Adrenal gland (tissue), 19 donors: ENCODE measurements at places on chromosomes 11 and 22. TPM values are rescaled to one million over a fixed set of nuclear protein-coding genes. Genes with fewer than 3 reads are reported as not detected.
A peak's percentile ranks its signal among the peaks of the same experiment; 100 is the strongest.

GRCh38 chr11:1335811-1336761, 26.7 kb upstream of the TOLLIP start:
- DNase-seq, result peak; percentile 83

DNA sequence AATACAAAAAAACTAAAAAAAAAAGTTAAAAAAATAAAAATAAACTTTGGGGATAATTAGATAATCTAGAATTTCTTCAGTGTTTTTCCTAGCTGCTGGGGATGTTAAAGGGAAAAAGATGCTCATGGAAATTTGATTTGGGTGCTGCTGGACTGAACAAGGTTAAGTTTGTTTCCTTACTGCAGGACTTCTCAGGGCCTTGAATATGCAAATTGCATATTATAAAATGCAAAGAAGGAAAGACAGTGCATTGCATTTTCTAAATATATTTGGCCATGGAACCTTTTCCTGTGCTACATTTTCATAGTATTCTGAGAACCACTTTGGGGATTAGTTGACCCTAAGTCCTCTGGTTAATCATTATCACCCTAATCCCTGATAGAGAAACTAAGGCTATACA, 79.6 kb downstream of the ABTB2 start:
- no peak for DNase-seq

DNA sequence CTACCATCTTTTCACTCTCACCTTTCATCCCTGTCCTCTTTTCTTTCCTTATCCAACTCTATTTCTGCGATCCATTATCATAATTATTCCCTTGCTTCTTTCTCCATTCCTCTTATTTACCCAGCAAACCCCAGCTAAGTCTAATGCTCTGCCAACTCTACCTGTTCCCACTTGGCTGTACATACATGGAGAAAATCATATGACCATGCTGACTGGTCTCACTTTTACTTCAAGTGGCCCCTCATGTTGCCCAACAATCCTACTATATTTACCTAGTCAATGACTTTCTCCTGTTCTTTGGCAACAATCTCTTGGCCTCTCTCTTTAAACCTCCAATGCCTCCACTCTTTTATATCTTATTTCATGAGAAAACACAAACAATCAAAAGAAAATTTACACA, 94.1 kb downstream of the USP35 start:
- no peak for DNase-seq

- DNase-seq, result peak; percentile 44
These were observed 19.0 kb downstream of the CD5 start for GRCh38 chr11:61121192-61121831.

DNA sequence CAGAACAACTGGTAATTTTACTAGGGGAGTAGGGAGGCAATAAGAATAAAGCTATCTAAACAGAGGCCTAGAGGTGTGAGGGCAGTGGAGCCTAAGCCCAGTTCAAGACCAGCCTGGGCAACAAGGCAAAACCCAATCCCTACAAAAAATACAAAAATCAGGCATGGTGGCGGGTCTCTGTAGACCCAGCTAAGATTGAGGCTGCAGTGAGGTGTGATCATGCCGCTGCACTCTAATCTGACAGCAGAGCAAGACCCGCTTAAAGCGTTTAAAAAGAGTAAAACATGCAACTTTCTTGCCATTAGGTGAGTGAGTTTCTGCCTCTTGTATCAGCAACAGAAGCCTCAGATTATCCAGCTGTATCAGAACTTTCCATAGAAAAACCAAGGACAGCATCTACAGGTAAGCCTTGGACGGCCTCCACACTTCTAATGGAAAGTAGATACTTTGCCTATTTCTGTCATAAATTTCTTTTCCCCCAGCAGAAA, 12.1 kb downstream of the TAF1D start:
- DNase-seq, result no peak

DNA sequence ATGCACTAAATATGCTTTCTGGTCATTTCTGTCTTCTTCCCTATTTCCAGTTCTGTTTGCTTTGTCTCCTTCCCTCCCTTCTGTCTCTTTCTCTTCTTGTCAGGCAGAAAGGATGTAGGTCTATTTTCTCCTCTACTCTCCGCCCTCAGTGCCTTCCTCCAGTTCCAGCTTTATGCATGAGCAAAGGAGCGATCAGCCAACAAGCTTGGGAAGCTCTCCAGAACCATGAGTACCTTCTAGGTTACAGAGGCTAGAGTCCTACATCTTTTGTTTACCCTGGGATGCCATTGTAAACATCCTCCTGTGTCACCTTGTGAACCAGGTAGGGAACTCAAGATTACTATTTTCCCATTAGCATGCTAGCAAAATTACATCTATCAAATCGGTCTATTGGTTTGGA, 7.9 kb upstream of the SPON1 start:
- no peak for DNase-seq

DNA sequence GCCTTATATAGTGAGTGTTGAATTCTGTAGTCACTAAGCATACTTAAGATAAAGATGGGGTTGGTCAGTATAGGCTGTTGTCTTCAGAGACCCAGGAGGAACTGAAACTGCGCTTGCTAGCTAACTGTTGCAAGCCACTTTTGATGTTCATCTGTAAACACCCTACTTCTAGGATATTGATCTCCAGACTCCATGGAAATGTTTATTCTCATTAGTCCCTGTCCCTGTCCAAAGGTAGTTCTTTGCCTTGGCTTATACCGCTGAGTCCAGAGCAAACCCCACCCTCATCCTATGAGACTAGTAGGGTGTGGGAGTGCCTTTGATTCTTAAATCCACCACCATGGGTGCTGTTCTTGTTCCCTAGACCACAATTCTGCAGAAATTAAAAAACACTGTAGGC, 36.4 kb downstream of the DEPDC5 start:
- DNase-seq, result no peak

DNA sequence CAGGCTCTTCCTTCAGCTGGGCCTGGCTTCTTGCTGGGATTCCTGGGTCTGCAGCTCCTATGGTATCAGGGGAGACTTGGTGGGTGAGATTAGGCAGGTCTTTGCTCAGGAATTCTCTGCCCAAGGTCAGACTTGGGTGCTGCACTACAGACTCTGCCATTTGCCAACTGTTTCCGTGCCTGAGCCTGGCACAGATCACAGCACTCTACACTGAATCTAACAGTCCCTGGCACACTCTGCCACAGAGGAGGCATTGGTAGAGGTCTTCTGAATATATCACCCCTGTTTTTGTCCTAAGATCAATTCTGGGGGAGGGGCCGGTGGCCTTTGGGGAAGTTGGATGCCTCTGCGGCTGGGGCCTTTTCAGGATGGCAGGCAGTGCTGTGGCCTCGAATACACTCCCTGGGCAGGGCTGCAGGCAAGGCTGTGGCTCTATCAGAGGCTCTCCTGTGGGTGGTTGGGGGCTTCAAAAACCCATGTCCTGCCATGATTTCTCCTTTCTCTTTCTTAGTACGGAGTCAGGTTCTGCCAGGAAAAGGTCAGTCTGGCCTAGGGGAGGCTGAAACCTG, 115.0 kb upstream of the NARS2 start:
- DNase-seq, result no peak

DNA sequence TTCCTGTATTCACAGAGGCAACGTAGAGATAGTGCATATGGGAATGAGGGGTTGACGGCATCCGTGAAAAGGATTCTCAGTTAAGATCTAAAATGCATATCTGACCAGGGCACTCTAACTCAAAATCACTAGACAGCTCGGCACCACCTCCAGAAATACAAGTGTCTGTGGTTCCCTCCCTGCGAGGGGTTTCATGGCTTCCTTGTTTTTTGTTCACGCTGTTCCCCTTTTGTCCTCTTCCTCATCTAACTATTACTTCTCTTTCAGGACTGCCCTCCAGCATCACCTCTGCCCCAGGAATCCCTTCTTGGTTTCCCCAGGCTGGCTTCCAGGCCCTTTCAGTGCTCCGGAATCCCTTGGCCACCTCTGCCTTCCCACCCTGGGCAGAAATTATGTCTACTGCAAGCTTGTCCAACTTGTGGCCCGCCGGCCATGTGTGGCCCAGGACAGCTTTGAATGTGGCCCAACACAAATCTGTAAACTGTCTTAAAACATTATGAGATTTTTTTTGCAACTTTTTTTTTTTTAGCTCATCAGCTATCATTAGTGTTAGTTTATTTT, 159.9 kb downstream of the FBXO7 start:
- no peak for DNase-seq

DNA sequence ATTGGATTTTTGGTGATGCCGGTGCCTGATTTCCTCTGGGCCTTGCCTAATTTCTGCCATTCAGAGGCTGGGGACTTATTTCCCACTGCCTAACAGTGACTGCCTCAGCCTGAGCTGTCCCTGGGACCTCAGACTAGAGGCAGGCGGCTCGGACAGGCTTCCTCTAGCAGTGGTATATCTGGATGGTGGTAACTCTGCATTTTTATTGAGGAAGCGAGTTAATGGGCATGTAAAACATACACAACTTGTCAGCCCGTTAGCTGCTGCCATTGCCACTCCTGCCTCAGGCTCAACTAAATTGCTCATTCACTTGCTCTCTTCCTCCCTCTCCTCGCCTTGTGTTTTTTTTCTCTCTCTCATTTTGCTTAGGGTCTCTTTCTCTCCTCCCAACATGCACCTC, 561.6 kb downstream of the BUD13 start:
- DNase-seq, result no peak

DNA sequence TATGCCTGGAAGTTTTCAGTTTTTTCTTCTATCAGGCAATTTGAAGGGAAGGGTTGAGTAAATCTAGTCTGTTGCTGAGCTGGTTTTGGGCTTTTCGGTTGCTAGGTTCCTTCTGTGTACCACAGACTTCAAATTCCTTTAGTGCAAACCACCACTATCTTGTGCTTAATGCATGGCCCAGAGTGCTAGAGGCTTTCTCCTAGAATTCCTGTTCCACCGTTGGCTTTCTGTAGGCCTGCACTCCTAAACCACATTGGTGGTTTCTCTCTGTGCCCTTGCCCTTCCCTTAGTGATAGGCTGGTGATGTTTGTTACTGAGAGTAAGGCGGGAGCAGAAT, 47.1 kb upstream of the CTSC start:
- no peak for DNase-seq

DNA sequence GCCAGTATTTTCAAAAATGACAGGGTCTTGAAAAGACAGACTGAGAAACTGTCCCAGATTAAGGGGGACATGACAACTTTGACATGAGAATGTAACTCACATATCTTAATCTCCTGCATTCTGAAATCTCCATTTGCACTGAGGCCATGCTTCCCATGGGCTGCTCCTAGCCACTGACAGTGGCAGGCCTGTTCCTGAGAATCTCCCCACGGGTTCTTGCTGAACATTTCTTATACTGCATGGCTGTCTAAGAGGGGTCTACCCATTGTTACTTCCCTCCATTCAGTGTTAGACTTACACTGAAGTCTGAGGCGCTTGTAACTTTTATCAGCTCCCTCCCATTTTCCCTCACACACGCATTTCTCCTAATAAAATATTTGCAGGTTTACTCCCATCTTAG, 1.5 kb downstream of the CEP295 start:
- no peak for DNase-seq

GRCh38 chr22:30694640-30695350, at the start of gene OSBP2:
OSBP2 (plus strand) TSS chr22:30694874; CDS start chr22:30694910, 36 bp downstream.
- peak; percentile 50 for DNase-seq

DNA sequence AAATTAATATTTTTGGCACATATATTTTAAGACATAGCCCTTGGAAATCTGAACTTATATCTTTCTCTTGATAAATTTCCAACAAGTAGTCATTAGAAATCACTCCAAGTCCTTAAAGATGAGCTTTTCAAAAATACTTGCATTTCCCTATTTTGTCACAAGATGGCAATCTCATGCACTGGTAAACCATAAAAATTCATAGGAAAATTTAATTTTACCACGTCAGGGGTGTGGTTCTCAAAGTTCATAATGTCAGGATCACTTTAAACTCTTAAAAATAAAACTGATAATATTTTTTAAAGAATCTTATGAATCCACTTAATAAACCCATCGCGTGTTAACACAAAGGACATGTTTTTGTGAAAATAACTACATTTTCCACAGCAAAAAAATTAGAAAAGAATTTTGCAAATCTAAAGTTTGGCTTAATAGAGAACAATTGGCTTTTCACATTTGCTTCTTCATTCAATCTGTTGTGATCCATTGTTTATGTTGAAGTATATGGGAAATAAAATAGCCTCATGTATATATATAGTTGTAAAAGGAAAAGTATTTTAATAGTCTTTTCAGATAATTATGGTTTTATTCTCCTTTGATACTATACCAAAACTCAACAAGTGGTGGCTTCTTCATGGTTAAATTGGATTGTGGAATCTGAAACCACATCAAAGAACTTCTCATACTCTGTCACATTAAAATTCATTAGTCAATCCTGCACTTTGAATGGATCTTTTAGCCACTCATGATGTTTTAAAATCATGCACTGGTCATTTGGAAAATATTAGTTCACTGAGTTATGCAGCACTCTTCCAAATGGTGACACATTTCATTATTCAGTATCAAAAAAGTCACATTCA, 169.1 kb downstream of the CADM1 start:
- DNase-seq, result no peak

DNA sequence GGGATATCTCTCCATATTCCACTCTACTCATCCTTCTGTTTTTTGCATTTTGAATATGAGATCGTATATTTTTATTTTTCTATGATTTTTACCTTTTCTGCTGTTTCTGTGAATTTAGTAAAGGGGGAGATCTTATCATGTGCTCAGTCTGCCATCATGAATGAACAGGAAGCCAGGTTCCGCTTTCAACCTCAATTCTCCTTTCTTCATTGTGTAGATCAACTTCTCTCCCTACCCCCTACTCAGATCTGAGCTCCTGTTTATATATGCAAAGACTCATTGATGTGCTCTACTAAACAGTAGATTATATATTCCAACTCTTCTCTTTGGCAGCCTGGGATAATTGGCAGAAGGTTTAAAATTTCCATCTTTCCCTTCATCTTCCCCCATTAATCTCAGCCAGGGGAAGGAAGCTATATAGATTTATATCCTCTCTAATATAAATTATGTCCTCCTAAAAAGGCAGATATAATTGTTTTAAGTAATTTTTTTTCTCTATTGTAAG, 336.7 kb upstream of the PLET1 start:
- no peak for DNase-seq

DNA sequence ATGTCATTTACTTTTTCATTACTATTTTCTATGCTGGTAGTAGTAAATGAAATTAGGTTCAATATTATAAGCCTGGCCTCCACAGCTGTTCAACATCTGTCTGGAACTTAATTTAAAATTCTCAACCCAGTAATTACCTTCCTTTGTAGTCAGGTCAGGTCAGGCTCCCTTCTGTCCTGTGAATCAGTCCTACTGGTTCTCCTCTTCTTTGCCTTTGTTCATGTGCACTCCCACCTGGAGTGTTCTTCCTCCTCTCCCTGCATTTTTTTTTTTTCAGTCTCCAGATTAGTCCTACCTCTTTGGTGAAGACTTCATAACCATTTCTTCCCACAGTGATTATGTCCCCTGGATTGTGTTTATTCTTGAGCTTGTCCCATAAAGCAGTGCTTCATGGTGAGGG, 67.9 kb downstream of the DKK3 start:
- DNase-seq, result no peak

Gene CATSPER1
- not detected for total RNA-seq

Gene APOL4
- total RNA-seq, result 3.2 TPM

Gene TSPAN32
- total RNA-seq, result not detected

Gene OR4D5
- total RNA-seq, result not detected

Gene TPBGL
- total RNA-seq, result 0.50 TPM

Gene EIF1AD
- 16.1 TPM for total RNA-seq

Gene TBC1D10A
- 22.0 TPM for total RNA-seq

Gene MIAT
- total RNA-seq, result 1.5 TPM

Gene HTR3B
- total RNA-seq, result not detected
